Astrocyte of the spinal cord (primary cell): ENCODE measurements at places on chromosomes 1 and 21.

GRCh38 chr1:3398396-3399140, 55.9 kb upstream of the ARHGEF16 start:
- no peak for DNase-seq

- no peak for DNase-seq
Measured at GRCh38 chr1:18126616-18127015, 19.0 kb downstream of the IGSF21 start.

DNA sequence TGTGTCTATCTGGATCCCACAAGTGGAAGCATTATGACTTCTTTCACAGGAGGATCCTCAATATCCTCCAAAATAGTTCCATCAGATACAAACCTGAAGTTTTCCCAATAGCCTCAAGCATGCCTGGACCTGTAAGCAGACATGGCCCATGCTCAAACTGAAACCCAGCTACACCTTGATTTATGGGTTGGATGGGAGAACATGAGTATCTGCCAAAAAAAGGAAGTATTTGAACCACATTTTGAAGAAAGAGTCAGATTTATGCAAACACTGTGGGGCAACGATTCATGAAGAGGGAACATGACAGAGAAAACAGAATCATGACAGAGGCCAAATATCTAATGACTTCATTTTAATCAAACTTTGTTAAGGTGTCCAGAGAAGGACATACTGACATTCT, 351.0 kb upstream of the NFIA start:
- no peak for DNase-seq

GRCh38 chr1:155794605-155795245, 62.3 kb downstream of the GON4L start:
- DNase-seq, result peak; percentile 6

DNA sequence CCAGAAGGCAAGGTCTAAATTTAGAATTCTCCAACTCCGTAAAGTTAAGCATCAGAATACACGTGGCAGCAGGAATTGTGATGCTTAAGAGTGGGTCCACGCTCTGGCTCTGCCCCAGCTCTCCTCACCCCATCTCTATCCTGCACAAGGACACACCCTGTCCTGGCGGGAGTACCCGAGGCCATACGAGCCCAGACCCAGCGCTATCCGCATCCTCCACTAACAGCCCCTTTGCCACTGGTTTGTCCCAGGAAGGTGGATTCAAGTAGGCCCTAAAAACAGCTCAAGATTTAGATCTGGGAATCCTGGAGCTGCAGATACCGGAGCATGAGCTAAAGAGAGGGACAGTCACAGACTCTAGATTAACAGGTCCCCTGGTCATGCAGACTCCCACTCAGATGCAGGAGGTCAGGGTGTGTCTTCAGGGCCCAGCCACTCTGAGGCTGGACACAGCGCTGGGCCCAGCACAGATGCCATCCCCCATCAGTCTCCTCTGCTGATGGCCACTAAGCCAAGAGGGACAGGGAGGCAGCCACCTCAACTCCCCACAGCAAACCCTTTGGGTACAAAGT, 393.3 kb downstream of the NPHP4 start:
- DNase-seq, result no peak

DNA sequence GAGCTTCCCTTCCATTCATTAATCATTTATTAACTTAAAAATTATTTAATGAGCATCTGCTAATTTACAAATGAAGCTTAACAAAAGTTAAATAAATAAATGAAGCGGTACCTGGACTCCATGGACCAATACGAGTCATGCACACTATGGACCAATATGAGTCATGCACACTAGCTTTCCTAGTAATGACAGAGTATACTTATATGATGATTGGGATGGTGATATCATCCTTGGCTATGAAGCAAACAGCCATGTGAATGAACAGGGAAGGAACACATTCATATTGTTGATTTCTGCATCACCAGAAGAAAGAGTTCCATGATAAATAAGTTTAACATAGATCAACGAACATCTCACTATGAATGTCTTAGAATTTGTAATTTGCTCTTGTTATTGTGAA, 109.9 kb downstream of the SPAG17 start:
- DNase-seq, result no peak

GRCh38 chr1:221279146-221279545, 399.9 kb downstream of the HLX start:
- DNase-seq, result no peak

- DNase-seq, result no peak
Measured at GRCh38 chr1:216201946-216202345, 221.3 kb downstream of the USH2A start.

DNA sequence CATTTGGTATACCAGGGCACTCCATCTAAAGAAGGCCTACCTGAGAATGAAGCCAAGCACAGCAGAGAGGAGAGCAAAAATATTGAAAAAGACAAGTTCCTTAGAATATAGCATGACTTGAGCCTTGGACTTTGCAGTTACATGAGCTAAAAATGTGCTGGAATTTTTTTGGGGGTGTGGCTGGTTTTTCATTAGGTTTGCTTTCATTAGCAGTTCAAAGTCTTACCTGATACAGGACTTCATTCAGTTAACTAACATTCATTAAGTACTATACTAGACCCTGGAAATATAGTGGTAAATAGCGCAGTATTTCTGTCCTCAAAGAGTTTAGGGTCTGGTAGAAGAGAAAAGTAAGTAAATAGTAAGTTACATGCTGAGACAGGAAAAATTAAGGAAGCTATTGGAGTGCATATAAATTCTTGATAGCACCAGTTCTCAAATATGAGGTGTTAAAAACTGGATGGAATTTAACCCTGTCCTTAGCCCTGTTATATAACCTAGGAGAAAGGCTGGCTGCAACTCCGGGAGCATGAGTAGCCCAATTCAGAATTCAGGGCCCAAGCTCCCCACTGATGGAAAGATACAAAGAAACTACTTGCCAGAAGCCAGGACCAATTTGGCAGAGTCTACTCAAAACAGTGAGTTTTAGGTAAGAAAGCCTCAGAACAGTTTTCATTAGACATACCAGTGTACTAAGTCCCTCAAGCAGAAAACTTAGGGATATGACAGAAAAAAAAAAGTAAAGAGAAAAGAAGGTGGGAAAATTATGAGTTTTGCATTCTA, 3.1 kb upstream of the DOCK7 start:
- no peak for DNase-seq

- peak; percentile 55 for DNase-seq
Measured at GRCh38 chr1:109161858-109162606, 48.1 kb downstream of the ELAPOR1 start.

GRCh38 chr1:7388488-7389185, 382.5 kb upstream of the VAMP3 start:
- DNase-seq, result peak; percentile 35

DNA sequence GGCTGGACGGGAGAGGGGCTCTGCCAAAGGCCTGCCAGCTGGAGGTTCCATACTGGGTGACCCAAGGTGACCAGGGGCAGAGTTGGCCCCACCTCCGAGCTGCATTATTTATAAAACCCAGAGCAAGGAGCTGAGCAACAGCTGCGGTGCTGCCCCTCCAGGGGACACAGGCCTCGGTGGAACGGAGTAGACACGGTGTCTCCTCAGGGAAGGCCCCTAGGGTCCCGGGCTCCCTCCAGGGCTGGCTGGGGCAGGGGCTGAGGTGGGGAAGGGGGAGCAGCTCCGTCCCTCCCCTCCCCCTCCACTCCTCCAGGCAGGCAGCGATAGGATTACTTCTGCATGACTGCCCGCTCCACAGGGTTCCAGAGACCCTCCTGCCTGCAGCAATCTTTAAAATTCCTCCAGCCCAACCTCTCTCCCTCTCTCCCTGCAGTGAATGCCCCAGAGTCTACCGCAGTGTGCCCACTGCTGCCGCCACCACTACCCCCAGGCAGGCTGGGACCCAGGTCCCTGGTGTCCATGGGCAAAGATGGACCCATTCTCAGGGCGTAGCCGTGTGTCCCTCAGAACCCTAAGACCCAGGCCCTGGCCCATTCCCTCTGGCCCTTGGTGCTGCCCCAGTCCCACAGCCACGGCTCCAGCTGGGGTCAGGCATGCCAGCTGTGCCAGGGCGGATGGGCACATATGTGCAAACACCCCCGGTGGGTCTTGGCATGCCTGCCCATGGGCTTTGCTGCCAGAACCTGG, 10.8 kb downstream of the AHDC1 start:
- DNase-seq, result no peak

- peak; percentile 49 for DNase-seq
Measured at GRCh38 chr1:231420299-231420958, 1.7 kb downstream of the EGLN1 start.

DNA sequence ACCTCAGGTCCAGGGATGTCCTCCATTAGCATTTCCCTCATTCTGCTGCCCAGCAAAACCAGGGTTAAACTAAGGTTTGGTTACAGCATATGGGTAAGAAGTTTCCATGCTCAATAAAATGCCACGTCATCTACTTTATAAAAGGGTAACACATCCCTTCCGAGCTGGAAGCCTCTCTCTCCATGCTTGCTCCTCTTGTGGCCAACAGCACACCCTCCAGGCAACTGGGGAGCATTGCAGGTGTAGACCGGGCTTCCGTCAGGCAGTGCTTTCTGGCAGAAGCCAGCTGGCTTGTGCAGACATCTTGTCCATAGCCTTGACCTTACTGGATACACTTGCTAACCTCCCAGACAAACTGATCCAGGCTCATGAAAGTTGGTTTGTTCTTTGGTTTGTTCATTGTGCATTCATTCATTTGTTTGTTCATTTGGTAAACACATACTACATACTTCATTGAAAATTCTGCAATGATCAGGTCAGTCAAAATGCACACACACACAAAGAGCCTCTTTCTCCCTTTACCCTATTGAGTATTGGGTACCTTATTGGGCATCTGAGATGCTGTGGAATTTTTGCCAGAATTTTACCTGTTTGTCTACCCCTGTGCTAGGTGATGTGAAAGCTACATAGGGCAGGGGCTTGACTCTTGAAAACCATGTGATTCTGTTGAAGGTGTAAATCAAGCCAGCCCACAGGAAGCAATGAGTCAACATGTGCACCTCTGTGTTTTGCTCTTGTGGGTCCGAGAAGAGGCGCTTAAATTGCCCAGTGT, 422.8 kb downstream of the CAMTA1 start:
- peak; percentile 64 for DNase-seq

DNA sequence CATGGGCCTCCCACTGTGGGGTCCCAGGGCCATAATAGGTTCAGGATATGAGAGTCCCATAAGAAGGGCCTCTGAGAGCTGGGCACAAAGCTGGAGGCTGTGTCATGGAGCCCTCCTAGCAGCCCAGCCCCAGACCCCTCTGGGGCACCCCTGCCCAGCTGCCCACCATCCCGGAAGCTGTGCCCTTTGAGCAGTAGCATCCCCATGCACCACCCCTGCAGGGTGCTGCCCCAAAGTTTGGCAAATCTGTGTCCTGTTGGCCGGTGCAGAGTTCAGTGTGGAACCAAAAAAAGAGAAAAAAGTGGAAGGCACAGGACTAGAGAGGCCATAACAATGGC, 17.6 kb downstream of the TNNT2 start:
- DNase-seq, result no peak

GRCh38 chr1:33379631-33380354, 51.1 kb downstream of the PHC2 start:
- no peak for DNase-seq

- DNase-seq, result no peak
Measured at GRCh38 chr1:248814351-248814750, 11.4 kb downstream of the SH3BP5L start.

DNA sequence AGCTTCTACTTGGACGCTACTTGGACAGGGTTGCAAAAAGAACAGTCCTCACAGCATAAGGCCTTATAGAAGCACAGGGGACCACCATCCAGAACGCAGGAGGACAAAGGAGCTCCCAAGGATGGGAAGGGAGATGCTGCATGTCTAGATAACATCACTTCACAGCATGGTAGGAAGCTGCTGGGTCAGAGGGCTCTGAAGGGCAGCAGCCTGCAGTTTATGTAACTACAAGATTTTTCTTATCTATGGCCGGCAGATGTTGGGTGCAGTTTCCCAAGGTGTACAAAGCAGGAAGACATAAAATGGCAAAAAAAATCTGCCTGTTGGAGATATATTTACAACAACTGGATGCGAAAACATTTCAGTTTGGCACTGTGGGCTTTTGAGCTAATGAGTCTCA, 45.3 kb upstream of the SLC5A9 start:
- DNase-seq, result no peak

DNA sequence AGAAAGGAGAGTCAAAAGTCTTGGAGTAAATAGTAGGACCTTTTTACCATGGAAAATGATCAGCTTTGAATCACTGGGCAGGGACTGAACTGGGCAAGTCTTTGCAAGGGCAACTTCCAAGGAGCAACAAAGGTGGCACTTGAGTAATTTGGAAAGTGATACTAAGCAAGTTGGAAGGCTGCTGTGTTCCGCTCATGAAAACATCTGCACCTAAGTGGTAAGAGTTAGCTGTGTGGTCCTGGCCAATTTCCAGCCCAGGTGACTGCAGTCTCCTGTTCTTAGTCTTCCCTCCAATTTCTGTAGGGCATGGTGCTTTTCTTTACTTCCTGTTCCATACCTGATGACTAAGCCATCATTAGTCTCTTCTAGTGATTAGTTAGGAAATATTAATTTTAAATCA, 35.5 kb upstream of the PRDM2 start:
- no peak for DNase-seq

- DNase-seq, result peak; percentile 78
Measured at GRCh38 chr21:41817228-41817627, 50.4 kb upstream of the RIPK4 start.

DNA sequence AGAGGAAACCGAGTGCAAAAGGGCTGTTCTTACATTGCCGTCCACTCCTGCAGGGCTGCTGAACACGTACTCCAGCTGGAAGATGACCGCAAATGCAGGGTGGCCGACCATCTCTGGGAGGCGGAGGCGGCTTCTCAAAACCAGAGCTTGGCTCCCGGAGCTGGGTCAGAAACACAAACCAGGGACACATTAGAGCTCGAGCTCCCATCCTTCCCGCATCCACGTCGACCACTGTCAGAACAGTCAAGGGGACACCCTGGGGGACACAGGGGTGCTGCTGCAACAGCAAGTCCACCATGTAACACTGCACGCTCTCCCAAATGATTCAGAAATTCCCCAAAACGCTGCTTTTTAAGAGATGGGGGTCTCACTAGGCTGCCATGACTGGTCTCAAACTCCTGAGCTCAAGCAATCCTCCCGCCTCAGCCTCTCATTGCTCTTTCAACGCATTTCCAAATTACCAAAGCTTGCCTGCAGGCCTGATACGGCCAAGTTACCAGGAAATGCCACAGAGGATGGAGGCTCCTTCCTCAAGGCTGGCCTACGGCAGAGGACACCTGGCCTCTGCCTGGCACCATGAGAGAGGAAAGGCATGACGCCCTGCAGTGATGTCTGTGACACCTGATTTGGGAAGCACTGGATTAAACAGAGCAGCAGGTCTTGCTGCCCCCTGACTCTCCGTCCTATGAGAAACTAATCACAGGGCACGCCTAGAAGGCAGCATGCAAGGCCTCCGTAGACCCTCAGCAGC, 45.0 kb downstream of the NPHP4 start:
- no peak for DNase-seq

DNA sequence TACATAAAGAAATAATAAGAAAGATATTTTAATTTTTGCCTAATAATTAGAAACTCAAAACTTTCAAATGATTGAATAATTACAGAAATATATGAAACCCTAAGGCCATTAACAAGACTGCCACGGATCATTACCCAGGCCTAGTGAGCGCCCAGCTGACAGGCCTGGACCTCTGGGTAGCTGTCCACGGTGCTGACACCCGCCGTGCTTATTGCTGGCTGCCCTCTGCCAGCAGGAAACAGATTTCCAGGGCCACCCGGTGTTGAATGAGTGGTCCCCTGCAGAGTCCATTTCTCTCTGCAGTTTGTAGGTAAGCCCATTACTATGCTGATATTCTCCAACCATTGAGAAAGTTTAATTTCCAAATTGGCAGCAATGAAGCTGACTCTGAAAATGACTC, 254.4 kb upstream of the GJB5 start:
- peak; percentile 0 for DNase-seq
